ENCODE measurements at places on chromosomes 6 and 20.

DNA sequence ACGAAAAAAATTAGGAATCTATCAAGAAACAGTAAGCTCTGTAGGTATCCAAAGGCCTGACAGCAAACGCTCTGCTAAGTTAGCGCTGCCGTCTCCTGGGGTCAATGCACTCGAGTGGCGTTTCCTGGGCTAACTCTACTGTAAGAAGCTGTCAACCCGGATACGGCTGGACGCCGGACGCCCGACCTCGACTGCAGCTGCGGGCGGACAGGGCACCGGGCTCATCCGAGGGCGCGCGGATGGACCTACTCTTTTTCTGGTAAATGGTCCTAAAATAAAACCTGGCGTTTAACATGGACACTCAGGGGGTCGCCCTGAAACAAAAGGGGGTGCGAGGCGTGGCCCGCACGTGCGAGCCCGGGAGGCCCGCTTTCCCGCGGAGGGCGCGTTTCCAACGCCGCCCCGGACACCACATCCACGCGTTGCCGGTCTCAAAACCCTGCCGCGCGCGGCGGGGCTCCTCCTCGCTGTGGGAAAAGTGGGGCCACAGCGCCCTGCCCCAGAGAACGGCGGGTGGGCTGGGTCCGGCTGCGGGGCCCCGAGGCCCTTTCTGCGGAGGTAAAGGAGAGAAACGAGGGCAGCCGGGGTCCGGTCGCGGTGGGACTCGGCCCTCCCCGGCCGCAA, 537 bp downstream of the TCP1 start:
- peak; percentile 47 for DNase-seq

DNA sequence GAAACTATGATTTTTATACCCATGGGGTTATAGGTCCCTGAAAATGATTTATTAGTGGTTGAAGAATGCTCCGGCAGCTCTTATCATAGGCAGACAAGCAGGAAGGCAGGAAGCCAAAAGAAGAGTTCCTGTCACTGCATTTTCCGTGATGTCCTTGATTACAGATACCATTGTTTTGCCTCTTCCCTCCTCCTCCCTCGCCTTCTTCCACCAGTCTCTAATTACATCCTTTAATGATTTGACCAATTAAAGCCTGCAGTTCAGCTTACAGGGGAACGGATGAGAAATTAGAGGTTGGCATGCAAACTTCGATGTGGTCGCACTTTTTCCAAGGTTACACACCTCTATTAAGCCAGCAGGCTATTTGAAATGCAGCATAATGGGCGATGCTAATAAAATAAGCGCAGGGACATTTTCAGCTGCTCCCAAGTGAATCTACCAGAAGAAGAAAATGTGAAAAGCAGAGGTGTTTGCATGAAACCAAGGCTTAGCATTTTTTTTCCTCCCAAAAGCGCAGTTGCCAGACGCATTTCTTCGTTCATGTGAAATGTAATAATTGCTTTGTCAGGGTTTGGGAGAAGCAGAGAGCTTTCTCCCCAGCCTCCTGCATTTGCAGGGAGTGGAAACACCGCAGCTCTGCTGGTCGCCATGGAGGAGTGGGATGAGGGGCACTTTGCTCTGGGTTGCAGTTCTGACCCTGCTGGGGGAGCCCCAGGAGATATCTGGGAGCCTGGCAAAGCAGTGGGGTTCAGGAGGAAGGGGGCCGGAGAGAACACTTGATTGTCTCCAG, 6.0 kb downstream of the NOX3 start:
- no peak for DNase-seq

- no peak for DNase-seq
Observed at GRCh38 chr6:37862992-37863391, 43.5 kb downstream of the ZFAND3 start.

- no peak for DNase-seq
Observed at GRCh38 chr6:117381749-117382148, 44.0 kb downstream of the ROS1 start.

GRCh38 chr6:13586603-13587542, 12.5 kb downstream of the SIRT5 start:
- DNase-seq, result no peak

- DNase-seq, result no peak
Observed at GRCh38 chr20:46031701-46032254, 2.8 kb downstream of the SLC12A5 start.

DNA sequence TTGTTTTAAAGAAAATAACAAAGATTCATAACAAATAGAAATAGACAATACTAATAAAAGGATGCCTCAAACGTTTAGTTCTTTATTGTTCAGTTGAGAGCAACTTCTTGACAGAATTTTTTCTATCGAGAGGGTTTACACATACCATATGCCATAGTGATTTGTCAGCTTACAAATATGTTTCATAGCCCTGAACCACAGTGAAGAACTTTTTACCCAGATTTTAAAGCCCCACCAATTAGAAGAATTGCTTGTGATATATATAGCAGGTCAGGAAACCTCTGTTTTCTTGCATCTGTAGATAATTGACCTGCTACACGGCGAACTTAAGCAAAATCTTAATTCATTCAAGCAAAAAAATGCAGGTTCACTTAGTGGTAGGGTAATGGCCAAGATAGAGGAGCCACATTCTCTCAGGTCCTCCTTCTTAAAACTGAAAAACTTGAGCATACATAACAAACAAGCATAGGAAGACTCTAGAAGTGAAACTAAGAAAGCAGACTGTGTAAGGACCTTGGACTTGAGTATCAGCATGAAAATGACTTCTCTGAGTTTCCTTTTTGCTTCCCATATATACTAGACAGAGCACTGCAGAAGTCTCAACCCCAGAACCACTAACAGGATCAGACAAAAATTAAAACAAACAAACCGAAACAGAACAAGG, 39.5 kb downstream of the CRISP1 start:
- DNase-seq, result no peak

DNA sequence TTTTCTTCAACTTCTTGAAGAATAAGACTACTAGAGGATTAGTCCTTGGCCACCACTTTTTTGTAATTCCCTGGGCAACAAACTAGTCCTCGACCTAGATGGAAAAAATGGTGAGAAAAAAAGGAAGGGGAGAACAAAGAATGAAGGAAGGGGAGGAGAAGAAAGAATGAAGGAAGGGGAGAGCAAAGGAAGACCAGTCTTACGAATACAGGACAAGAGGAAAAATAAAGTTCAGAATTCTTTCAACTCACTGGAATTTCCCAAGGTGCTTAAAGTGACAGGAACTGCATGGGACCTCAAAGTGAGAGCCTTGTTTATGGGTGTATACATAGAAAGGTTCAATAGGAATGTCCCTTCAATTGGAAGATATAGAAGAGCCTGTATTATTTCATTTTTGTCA, 509.3 kb upstream of the JARID2 start:
- DNase-seq, result no peak

DNA sequence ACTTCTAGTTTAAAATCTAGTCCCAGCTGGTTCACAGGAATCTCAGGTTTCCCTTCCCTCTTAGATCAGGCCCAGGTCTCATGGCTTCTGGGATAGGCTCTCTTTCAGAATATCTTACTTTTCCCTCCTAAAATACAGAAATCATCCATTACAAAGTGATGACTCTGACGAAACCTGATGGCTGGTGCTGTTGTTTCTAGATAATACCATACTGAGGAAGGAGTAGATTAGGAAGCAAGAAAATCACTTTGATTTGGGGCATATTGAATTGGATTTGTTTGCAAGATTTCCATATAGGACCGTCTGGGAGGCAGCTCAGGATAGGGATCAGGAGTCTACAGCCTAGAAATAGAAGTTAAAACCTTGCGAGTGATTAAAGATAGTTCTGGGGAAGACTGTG, 3.6 kb downstream of the ZKSCAN3 start:
- DNase-seq, result no peak

DNA sequence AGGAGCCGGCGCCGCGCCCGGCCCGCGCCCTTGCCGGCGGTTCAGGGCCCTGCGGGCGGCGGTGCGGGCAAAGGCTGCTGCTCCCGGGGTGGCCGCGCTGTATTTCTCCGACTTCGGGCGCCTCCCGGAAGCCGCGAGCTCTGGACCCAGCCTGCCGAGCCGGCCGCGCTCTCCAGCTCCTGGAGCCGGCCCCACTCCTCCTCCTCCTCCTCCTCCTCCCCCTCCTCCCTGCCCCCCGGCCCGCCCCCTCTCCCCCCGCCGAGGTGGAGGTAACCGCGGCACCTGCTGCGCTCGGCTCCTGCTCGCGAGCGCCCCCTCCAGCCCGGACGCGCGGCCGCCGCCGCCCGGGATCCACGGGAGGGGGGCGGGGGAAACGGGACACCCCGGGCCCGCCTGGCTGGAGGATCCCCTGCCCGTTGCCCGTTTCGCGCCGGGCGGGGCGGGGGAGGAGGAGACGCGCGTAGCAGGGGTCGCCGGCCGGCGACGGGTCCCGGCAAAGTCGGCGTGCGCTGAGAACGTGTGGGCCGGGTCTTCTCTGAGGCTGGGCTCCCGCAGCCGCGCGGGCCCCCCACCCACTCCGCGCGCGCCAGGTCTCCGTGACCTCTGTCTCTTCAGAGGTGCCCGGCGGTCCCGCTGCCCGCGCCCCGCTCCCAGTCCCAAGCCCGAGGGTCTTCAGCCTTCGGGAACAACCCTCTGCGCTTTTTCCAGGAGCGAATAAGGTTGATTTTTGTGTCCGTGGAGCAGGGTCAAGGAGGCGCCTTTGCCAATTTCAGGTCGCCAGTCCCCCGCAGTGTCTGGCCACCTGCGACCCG, at the start of gene SLC22A23:
Gene SLC22A23, minus strand, starts transcription at position 153 of the 812 bp plus-strand sequence. CDS start 491 bp downstream, outside the sequence.
- peak; percentile 60 for DNase-seq

DNA sequence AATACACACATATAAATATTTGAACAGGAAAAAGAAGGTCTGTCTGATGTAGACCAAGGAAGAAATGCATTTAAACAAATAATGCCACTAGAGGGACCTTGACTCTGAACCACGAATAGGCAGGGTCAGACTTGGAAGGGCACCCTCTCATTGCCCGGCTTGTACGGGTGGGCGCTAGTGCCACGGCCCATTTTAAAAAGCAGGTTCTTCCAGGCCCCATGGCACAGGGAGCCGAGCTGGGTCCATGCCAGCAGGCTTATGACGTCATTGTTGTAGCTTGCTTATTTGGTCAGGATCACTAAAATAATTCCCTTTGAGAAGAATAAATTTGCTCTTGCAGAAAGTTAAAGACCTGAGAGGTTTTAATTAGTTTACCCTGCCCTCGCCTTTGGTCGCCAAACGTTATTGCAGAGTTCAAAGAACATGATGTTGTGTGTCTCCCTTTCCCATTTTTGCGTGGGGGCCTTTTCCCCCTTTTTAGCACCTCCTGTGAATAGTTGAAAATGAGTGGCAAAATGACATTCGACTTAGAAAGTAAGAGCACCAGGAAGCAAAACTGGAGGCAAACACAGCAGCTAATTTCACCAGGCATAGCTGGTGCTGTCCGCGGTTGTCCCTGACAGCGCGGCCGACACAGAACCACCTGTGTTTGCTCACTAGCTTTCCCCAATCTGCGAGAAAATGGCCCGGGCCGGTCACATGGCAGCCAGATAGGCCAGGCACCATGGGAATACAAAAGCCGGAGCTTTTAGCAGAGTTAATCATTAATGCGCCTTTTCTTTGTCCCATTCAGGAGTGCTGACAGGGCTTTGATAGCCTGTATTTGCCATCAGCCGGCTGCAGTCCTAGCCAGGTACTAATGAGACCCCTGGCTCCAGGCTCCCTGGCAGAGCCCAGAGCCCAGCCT, 93.8 kb downstream of the FOXA2 start:
- no peak for DNase-seq

DNA sequence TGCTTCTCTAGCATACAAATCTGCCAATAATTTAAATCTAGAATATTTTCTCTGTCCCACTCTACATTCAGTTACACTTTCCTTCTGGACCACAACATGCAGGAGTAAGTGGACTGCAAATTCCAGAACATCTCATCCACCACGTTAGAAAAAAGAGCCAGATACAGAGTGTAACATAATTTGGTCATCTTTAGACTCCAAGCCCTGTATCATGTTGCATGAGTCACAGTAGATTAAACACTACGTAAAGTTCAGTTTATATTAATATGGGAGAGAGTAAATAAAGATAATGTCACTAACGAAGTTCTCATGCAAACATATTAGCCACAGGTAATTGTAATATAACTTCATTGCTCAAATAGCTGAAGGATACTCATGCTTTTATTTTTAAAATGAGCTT, 327.0 kb downstream of the C6orf118 start:
- DNase-seq, result no peak

DNA sequence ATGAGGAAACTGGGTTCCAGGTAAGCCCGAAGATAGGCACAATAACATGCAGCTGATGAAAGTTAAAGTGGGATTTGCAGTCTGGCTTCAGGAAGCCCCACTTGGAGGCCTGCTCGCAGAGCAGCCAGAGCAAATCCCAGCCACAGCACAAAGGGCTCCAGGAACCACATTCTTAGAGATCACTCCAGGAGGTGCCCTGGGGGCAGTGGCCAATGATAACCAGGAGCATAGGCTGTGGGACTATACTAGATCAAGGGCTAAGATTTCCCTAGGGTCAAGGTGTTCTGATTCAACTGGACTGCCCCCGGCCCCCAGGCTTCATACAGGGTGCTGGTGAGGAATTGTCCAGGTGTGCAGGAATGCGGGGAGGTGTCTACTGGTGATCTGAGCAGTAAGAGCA, 133.9 kb upstream of the PTPRT start:
- no peak for DNase-seq

- DNase-seq, result peak; percentile 71
Observed at GRCh38 chr20:34709044-34709830, 5.1 kb downstream of the TP53INP2 start.

DNA sequence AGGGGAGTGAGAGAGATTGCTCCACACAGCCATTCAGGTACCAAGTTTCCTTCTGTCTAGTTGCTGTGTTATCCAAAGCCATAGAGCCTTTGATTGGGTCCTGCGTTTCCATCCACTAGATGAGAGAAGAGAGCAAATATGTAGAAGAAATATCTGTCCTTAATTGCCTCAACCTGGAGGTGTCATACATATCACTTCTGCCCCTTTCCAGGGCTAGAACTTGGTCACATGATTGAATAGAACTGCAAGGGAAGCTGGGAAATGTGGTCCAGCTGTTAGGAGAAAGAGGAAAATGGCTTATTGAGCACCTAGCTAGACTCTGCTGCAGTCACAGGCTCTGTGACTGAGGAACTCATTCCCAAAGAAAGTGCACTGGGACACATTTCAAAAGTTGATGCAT, 115.6 kb upstream of the JAG1 start:
- DNase-seq, result no peak

DNA sequence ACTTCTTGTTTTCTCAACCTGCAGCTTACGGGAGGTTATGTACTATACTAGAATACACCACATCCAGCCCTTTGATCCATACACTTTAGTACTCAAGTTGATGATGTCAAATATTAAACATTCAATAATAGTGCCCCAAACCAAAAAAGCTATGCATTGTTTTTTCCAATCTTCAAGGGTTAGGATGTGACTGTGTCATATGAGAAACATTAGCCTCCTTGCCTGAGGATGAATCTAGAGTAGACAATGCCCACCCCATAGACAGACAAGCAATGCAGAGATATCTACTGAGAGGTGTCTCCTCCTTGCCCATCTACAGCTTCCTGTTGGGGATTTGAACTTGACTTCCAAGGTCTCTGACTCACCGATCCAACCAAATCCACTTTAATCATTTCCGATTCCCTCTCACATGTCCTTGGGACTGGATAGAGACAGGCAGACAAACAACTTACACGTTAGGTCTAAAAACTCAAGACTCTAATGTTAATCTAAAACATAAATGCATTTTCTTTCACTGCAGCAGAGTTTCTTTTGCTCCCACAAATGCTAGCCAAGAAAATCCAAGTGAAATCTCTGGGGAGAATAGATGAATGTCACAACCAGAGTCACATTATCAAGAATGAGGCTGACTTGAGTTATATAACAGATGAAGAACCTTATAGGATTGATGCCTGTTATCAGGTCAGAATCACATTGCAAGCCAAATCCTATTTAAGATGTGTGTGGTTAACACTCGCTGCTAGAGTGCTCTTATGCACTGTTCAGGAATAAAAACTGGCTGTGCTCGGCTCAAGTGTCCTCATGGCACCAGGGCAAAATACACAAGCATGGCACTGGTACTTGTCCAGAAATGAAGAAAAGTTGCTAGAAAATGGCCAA, 75.5 kb upstream of the TNFAIP3 start:
- DNase-seq, result no peak

Measured in suppressor macrophage (primary cell).